NCI-H1105 (cell line): ENCODE measurements at places on chromosomes 13 and 19.

DNA sequence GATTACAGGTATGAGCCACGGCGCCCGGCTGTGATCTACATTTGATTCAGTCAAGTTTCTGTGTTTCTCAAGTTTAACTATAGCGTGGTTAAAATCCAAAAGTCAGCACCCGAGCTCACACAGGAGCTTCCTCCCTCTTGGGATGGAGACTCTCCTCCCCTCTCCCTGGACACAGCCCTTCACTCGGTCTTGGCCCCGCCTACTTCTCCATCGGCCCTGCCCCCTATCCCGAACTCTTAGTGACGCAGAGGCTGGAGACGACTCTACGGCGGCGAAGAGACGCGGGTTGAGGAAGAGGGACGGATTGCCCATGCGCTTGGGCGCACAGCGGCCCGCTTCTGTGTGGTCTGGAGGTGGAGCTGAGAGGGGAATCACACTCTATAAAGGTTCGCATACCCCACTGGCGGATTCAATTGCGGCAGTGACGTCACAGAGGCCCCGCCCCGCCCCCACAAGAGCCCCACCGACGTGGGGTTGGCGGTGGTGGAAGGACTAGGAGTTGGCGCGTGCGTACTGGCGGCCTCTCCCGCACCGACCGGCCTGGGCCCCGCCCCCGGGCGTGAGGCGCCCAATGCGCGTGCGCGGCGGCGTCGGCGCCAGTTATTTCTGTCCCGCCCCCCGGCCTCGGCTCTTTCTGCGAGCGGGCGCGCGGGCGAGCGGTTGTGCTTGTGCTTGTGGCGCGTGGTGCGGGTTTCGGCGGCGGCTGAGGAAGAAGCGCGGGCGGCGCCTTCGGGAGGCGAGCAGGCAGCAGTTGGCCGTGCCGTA is at the start of gene TRIM28:
TRIM28 (plus strand) TSS at position 239 of the 765 bp plus-strand sequence. CDS start 694 bp downstream, outside the sequence.
- DNase-seq = no peak

GRCh38 chr13:100666124-100666523 is 8.5 kb downstream of the TMTC4 start:
- DNase-seq = peak; percentile 37

DNA sequence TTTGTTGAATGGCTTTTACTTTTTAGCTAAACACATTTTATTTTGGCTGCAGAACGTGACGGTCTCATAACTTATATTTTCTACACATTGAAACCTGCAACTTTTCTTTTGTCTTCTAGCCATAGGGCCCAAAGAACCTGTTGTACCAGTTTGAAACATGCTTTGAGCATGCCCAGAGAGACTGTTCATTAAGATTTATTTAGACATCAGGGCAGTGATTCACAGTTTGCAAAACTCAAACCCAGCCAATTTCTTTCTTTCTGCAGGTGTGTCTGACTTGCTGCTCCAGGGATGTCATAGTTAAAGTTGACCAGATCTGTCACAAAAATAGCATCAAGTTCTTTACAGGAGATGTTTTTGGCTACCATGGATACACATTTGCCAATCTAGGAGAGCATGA is 22.0 kb downstream of the SAE1 start:
- no peak for DNase-seq

GRCh38 chr13:20258208-20258962 is 26.3 kb upstream of the GJB6 start:
- DNase-seq = no peak

DNA sequence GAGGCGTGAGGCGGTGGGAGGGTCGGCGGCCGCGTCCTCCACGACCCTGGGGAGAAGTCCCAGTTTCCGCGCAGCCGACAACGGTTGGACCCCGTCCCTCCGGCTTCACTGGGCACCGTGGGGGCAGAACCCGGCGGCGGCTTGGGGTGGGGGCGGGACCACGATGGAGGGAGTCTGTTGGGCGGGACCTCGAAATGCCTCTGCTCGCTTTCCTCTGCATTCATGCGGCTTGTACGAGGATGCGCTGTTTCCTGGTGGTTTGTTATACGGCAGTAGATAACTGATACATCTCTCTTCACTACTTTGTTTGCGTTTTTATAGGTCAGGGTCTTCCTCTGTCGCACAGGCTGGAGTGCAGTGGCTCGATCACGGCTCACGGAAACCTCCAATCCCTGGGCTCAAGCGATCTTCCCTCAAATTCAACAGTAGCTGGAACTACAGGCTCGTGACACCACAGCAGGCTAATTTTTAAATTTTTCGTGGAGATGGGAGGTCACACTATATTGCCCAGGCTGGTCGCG is 24.6 kb upstream of the ZNF846 start:
- DNase-seq = no peak

- no peak for DNase-seq
Observed at GRCh38 chr19:19263886-19264487, 9.1 kb downstream of the TM6SF2 start.

GRCh38 chr19:6616011-6616410 is 25.1 kb upstream of the CD70 start:
- no peak for DNase-seq

GRCh38 chr13:46389457-46390451 is 2.7 kb upstream of the RUBCNL start:
- no peak for DNase-seq

DNA sequence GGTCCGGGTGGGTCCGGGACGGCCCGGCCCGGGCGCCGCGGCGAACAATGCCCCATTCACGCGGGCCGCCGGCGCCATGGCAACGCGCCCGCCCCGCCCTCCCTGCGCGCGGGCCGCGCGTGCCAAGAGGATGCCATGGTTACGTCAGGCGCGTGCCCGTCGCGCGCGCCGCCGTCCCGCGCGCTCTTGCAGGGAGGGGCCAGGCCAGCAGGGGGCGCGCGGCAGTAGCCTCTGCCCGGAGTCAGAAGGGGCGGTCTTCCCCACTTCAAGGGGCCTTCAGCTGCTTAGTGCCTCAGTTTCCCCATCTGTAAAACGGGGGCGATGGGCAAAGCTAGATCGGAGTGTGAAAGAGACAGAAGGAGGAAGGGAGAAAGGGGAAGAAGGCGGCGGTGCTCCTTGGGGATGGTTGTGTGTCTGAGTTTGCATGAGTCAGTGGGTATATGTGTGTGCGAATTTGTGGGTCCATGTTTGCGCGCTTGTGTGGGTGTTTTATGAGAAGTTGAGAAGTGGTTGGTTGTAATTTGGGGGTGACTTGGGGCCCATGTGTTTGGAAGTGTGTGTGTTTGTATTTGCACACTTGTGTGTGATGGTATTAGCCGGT is 11.6 kb upstream of the NFIX start:
- peak; percentile 66 for DNase-seq

GRCh38 chr13:26459276-26460131 is 98.0 kb upstream of the WASF3 start:
- no peak for DNase-seq

- DNase-seq = no peak
Observed at GRCh38 chr19:40411958-40412499, 1.1 kb downstream of the PRX start.

- DNase-seq = no peak
Observed at GRCh38 chr19:31312009-31312676, 37.1 kb downstream of the TSHZ3 start.
